GF-D8 (cell line): ENCODE measurements at places on chromosomes 11 and 22.

DNA sequence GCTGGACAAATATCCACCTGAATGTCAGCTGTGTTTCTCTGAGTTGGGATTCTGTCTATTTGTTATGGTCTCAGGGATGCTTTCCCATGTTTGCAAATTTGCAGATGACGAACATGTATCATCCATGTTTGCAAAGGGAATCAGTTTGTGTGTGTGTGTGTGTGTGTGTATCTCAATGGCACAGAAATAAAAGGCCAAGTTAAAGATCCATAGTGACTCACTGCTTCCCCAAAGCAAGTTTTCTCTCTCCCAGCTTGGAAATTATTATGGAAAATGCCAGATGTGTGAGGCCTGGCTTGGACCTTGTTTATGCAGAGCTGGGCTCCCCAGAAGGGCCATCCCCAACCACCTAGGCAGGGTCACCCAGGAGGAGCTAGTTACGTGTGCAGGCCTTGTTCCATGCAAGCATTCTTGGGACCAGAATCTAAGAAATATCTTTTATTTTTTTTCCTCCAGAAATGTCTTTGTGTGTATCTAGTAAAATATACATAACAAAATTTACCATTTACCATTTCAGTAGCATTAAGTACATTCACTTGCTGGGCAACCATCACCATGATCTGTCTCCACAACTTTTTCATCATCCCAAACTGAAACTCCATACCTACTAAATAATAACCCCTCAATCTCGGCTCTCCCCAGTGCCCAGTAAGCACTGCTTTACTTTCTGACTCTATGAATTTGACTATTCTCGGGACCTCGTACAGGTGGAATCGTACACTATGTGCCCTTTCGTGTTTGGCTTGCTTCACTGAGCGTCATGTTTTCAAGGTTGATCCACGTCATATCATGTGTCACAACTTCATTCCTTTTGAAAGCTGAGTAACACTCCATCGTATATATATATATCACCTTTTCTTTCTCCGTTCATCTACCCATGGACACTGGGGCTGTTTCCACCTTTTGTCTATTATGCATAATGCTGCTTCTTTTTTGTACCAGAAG is 56.6 kb upstream of the WNT7B start:
- no peak for DNase-seq

DNA sequence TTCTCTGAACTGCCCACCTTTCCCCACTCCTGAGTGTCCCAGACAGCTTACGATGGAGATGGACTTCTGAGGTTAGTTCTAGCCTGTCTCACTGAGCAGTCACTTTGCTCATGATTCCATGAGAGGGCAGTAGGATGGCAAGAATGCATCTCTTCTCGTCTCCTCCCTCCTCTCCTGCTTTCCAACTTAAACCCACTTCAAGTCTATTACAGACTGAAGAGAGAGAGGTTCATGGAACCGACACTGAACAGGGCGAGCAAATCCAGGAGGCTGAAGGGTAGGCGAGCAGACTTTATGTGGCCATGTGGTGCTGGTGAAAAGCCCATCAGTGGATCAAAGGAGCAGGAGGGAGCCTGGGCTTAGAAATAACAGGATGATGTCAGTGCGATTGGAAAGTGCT is 38.6 kb downstream of the CEP164 start:
- no peak for DNase-seq

GRCh38 chr22:44600207-44600785 is 101.7 kb upstream of the PRR5 start:
- no peak for DNase-seq

DNA sequence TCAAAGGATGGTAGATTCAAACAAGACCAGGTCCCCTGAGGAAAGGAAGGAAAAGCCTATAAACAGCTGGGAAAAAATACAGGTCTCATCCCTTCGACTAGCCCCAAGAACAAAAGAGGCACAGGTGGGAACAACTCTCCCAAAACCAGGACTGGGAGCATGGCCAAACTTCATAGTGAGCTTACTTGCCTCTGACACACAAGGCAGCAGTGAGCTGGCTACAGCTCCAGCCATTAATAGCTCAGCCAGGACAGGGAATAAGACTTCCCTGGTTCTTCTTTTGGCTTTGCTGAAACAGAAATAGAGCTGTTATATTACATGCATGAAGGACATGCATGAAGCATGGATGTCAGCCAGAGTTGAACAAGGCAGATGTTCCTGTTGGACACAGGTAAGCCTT is at the start of gene OR10A2:
OR10A2 (plus strand) TSS at position 97 of the 400 bp plus-strand sequence. CDS start 6,698 bp downstream, outside the sequence.
- DNase-seq = no peak
